ENCODE measurements at places on chromosomes 3 and 15.

DNA sequence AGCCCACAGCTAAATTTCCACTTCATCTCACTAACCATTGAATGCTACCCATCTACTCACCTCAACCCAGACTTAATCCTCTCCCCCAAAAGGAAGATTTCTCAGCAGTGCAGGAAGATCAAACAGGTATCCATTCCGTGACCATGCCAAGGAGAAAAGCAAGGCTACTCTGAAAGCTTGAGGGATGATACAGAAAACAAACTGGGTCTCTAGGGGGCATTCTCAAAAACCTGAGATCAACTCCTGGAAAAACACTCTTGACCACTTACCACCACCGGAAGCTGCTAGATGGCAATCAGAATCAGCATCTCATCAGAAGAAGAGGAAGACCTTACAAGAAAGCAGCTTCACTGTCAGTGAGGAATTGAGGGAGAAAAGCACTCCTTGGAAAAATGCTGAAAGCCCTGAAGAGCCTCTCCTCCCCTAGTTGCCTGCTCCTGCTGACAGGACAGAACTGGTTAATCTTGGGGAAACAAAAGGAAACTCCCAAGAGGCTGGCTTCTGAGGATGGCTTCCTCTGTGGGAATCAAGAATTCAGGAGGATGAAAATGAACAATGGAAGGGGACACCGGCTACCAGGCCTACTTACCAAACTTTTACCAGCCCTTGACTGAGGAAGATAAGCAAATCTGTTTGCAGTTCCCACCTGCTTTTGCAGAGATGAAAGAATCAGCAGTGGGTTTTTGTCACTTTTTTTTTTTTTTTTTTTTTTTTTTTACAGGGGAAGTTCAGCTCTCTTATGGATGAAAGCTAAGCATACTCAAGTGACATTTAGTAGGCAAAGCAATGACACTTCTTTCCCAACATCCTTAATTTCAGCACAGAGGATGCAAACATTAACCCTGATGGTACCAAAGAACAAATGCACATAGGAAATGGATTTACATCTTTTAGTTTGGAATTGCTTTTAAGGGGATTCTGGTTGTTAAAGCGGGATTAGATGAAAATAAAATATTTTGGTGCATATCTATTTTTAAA lies at the start of gene ATP8B4:
Gene ATP8B4, minus strand, starts transcription at position 171 of the 978 bp plus-strand sequence. CDS start 12,267 bp downstream, outside the sequence.
- DNase-seq: no peak

GRCh38 chr3:71707595-71707994 lies 17.6 kb downstream of the EIF4E3 start:
- DNase-seq: no peak

- DNase-seq: no peak
Observed at GRCh38 chr3:70832089-70832833, 519.8 kb upstream of the MDFIC2 start.

- no peak for DNase-seq
Observed at GRCh38 chr3:119220970-119221667, 19.6 kb downstream of the B4GALT4 start.

DNA sequence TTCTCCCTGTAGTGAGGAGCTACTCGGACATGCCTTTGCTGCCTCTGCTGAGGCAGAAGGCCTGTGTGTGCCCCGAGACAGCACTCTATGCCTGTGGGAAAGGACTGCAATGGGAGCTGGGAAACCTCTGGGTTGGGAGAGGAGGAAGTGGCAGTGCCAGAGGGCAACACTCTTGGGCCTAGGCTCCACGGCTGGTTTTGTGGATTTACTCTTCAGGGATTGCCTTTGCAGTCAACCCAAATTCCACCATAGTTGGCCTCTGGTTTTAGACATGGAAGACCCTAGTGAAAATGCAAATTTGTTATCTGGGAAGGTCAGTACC lies 46.8 kb downstream of the ITGA11 start:
- no peak for DNase-seq

- DNase-seq: no peak
Observed at GRCh38 chr3:126166009-126166408, 14.4 kb downstream of the ALDH1L1 start.

DNA sequence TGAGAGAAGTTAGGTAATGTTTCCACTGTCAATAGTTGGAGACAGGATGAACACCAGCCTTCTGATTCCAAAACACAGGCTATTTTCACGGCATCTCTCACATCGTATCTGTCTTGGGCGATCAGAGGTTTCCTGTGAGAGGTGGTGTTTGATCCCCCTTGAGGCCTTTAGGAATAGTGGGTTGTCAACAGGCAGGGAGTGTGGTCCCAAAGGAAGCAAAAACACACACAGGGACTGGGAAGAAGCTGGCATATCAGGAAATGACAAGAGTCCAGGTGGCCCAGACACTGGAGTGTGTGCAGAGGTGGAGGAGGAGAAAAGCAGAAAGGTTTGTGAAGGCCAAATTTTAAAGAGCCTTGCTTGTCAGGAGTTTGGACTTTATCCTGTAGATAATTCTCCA lies 6.6 kb upstream of the MAGEF1 start:
- no peak for DNase-seq

DNA sequence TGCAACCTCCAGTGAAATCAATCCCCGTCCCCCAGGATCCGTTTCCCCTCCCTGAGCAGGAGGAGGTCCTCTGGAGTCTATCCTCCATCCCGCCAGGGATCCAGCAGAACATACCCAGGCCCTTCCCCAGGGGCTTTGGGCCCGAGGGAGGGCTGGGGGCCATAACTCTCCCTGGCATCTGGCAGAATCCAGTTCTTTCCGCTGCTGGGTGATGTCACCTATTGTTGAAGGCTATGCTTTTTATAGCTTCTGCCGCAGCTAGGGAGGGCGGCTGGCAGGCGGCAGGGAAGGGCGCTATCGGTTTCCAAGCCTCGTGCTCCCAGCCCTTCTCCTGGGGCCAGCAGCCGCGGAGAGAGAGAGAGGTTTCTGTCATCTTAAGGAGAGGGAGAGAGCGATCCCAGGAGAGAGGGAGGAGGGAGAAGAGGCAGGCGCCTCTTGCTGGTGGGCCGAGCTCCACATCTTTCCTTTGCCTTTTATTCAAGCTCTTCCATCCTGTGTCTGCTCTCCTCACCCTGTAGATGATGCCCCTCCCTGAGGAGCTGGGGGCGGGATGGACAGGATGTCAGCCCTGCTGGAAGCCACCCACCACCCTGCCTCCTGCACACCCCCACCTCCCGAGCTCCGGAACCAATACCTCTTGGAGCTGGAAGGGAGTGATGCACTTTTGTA lies 120.1 kb downstream of the ANP32A start:
- DNase-seq: peak; percentile 75

- no peak for DNase-seq
Observed at GRCh38 chr3:112302150-112302830, 8.3 kb upstream of the SLC9C1 start.

GRCh38 chr3:11703146-11703545 lies 59.4 kb upstream of the VGLL4 start:
- DNase-seq: no peak

DNA sequence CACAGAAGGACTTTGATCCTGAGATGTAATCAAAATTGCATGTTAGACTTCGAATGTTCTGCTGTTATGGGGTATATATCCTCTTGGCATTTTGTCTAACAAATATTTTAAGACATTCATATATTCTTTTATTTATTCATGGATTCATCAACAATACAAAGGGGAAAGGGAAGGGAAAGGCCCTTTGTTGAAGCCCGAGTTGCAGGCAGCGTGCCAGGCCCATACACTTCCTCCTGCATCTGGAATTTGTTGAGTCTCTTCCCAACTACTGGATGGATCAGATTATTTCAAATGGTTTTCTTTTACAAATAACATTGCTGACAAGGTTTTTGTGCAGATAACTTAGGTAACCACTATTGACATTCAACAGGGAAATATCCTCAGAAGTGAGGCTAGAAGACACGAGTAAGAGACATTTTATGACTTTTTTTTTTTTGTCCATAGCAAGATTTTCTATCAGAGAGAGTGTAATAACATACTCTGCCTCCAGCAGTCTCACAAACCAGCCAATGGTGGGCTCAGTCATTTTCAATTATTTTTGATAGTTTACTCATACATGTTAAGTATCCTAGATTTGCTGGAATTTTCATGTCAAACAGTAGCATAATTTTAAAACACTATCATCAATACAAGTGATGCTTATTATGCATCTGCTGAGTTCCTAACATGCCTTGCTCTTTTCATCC lies 94.3 kb downstream of the RPL39L start:
- DNase-seq: no peak

- DNase-seq: peak; percentile 87
Observed at GRCh38 chr3:134250717-134251220, at the start of gene RYK. Gene RYK (minus strand): TSS chr3:134250859. CDS start chr3:134250654, 205 bp downstream.

DNA sequence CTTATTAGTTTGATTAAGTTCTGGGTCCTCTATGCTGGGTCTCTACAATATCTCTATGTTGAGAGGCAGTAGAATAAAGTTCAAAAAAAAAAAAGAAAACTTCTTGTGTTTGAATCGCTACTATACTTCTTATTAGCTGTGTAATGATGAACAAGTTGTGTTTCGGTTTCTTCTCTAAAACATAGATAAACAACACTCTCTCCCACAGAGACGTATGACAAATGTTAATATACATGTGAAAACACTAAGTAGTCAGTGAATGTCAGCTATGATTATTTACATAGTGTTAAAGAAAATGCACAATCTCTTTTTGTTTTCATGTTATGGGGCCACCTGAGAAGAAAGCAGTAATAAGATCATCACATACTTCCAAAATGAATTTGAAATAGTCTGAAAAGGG lies 45.3 kb downstream of the ACAP2 start:
- no peak for DNase-seq

DNA sequence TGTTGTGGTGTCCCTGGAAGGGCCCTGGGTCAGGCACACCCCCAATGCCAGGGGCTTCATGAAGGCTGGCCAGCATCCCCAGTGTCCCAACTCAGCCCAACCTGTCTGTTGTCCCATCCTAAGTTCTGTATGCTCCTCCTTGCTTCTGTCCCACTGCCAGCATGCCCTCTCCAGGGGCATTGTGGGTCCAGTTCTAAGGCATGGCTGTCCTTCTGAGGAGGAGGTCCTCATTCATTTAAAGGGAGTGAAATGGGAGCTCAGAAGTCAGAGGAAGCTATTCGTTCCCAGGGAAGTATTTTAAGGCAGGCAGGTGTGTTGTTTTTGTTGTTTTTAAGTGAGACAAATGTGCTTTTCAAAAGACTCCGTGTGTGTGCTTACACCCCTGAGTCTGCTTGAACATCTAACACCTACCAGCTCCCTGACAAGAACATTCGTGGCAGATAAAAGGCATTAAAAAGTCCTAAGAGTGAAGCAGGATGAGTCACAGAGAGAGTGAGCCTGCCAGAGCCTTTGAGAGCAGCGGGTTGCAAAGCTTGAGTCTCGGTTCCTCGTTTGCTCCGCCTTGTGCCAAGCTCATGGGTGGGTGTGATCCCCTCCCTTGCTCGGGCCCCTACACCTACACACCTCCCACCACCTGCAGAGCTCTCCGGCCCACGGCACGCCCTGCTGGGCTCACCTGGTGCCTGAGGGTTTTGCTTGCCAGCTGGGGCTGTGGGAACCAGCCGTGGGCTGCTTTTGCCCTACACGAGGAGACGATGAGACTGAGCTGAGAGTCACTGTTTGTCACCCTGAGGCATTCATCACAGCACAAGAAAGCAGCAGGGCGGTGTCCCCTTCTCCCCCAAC lies 183.4 kb upstream of the TOPAZ1 start:
- DNase-seq: no peak

DNA sequence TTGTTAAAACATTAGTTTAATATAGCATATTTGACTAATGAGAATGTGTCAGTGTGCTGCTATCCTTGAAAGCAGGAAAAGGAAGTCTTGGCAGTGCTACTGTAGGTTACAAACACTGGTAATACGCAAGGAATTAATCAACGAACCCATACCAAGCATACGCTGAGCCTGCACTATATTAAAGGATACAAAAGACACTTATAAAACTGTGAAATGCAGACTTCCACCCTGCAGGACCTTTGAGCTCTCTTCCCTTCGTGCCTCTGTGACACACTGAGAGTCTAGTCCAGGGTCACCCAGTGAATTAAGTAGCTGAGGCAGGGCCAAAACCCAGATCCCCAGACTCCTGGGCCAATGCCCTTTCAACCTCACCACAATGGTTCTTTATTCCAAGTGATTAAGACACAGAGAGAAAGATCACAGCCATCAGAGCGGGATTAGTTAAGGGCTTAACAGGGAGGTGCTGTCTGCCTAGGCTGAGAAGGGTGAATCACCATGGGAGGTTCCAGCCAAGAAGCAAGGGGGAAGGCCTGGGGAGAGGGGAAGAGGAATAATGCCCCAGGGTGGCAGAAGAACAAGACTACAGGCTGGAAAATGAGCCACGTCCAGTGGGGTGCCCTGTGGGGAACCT lies 6.8 kb downstream of the ANXA2 start:
- DNase-seq: no peak

- DNase-seq: no peak
Observed at GRCh38 chr3:167776066-167776685, 40.7 kb downstream of the SERPINI1 start.

GRCh38 chr15:89472785-89473256 lies 23.6 kb downstream of the RHCG start:
- no peak for DNase-seq

GRCh38 chr3:36557021-36557707 lies 176.9 kb downstream of the STAC start:
- DNase-seq: no peak

DNA sequence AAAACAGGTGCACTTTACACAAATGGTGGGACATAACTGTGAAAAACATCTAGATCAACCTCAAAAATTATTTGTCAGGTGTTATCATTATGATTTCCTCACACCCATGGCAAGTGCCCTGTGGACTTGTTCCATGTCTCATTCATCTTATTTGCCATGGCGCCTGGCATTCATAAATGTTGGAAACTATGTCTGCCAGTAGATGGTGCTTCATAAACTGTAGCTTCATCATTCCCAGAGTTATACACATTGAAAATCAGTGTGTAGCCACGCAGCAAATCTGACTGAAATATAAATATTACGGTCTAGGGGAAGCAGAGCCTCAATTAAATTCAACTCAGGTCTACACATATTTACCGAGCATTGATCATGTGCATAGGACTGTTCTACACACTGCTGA lies 90.7 kb downstream of the IMPG2 start:
- DNase-seq: no peak

DNA sequence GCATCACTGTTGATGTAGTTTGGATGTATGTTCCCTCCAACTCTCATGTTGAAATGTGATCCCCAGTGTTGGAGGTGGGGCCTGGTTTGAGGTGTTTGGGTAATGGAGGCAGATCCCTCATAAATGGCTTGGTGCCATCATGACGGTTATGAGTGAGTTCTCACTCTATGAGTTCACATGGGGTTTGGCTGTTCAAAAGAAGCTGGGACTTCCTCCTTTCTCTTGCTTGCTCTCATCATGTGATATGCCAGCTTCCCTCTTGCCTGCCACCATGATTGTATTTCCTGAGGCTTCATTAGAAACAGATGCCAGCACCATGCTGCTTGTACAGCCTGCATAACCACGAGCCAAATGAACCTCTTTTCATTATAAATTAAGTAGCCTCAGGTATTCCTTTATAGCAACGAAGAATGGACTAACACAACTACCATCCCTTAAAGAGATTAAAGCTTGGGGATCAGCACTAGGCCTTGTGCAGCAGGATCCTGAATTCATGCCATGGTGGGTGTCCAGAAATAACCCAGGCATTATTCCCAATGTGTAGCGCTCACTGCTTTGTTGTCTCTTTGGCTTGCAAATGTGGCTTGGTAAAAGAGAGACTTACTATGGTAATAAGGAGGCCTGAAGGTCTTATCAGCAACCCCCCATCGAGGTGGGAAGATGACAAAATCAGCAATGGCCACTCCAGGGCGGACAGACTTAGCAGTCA lies 41.9 kb downstream of the NDUFB4 start:
- DNase-seq: no peak
